Right atrium auricular region (tissue), 2 donors: ENCODE measurements at places on chromosomes 6 and 20.

GRCh38 chr20:36248836-36249235 is 12.6 kb downstream of the AAR2 start:
- H3K27me3 ChIP-seq, result no peaks in the 10 kb centered on the region
- H3K4me3 ChIP-seq, result no peak overlapping the region
- peaks cover 6% of the 10 kb centered on the region for H3K4me1 ChIP-seq
- peaks cover 56% of the 10 kb centered on the region for H3K36me3 ChIP-seq
- no peak overlapping the region for H3K27ac ChIP-seq

- no peaks in the 10 kb centered on the region for H3K4me1 ChIP-seq
- no peak overlapping the region for H3K27ac ChIP-seq
- DNase-seq, result no peak
- H3K27me3 ChIP-seq, result no peaks in the 10 kb centered on the region
Observed at GRCh38 chr20:13756551-13756950, 28.2 kb downstream of the ESF1 start.

GRCh38 chr20:62551407-62552323 is 75.9 kb upstream of the GATA5 start:
- H3K4me1 ChIP-seq, result peaks cover 51% of the 10 kb centered on the region
- H3K36me3 ChIP-seq, result peaks cover 53% of the 10 kb centered on the region
- H3K27ac ChIP-seq, result peak overlapping the region; percentile 92
- DNase-seq, result no peak

DNA sequence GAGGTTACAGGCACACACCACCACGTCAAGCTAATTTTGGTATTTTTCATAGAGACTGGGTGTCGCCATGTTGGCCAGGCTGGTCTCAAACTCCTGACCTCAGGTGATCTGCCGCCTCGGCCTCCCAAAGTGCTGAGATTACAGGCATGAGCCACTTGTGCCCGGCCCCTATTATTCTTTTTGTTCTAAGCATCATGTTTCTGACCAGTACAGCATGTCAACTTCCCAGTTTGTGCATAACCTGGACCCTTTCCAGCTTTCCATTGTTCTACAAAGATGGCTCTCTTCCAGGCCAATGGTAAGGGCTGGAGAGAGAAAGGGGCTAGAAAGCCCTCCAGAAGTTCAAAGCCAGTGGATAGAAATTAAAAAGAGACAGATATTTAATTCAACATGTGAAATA is 91.3 kb upstream of the TNFAIP3 start:
- H3K27me3 ChIP-seq, result no peaks in the 10 kb centered on the region
- no peak overlapping the region for H3K4me3 ChIP-seq
- H3K27ac ChIP-seq, result no peak overlapping the region
- no peaks in the 10 kb centered on the region for H3K4me1 ChIP-seq

DNA sequence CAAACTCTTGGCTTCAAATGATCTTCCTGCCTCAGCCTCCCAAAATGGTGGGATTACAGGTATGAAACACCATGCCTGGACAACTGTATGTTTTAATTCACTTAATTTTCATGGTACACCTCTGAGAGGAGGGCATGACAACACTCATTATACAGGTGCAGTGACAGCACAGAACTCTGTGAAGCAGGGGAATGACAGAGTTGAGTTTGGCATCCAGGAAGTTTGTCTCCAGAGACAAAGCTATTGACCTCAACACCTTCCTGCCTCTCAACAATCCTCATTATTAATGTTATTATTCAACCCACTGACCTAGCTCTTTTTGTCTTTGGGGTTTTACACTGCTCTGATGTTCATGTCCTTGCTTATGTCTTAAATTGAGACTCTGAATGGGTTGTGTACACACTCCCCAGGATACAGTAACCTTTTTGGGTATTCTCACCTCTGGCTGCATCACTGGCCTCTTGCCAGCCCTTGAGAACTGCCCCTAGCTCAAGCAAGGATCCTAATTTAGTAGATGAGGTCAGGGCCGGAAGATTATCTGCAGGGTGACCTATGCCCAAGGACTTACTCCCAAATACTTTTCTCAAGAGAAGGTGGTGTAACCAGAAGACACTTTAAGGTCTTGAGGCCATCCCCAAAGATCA is 13.0 kb upstream of the IER3 start:
- no peak for DNase-seq
- H3K27me3 ChIP-seq, result no peaks in the 10 kb centered on the region
- peaks cover 42% of the 10 kb centered on the region for H3K4me1 ChIP-seq
- H3K4me3 ChIP-seq, result no peak overlapping the region

DNA sequence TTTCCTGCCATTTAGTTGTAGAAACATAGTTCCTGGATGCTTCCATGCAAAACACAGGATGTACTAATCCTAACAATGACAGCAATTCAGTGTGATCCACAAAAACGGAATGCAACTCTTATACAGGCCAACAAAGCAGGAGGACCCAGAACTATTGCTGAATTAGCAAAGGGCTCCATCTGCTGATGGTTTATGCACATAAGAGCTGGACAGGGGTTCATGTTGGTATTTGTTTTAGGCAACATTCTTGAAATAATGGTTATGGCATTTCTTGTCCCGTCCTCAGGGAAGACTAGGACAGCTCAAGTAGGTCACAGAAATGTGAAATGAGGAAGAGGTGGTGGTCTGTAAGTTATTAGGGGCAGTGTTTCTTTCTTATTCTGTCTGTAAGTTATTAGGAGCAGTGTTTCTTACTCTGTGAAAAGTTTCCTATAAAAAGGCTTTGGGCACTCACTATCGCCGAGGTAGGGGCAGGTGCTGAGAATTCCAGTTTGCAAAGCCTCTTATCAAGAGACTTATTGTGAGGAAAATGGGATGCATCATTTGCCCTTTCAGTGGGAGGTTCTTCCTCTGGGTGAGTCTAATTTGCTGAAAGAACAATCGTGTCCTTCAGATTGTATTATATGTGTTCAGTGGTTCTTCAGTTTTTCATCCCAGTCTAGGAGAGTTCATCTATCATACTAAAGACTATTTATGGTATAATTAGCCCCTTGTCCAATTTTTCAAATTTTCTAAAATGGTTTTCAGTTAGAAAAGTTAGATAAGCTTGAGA is 171.1 kb downstream of the MCHR2 start:
- no peak overlapping the region for H3K27ac ChIP-seq
- no peak overlapping the region for H3K4me3 ChIP-seq
- no peaks in the 10 kb centered on the region for H3K4me1 ChIP-seq
- no peak for DNase-seq
- no peaks in the 10 kb centered on the region for H3K27me3 ChIP-seq

DNA sequence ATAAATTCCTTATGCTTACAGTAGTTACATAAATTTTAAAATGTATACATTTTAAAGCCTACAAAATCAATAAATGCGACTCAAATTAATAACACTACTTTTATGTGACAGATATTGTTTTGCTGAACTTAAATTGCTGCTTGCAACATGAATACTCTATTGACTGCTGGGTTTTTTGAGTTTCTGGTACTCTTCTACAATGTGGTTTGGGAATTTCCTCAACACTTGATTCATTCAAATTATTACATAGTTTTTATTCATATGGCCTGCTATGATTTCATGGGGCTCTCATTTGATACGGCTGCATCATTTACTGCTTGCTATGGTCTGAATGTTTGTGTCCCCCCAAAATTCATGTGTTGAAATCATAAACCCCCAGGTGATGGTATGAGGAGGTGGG is 2.3 kb upstream of the TXLNB start:
- no peak overlapping the region for H3K27ac ChIP-seq
- H3K4me3 ChIP-seq, result no peak overlapping the region
- no peaks in the 10 kb centered on the region for H3K36me3 ChIP-seq
- no peaks in the 10 kb centered on the region for H3K27me3 ChIP-seq

DNA sequence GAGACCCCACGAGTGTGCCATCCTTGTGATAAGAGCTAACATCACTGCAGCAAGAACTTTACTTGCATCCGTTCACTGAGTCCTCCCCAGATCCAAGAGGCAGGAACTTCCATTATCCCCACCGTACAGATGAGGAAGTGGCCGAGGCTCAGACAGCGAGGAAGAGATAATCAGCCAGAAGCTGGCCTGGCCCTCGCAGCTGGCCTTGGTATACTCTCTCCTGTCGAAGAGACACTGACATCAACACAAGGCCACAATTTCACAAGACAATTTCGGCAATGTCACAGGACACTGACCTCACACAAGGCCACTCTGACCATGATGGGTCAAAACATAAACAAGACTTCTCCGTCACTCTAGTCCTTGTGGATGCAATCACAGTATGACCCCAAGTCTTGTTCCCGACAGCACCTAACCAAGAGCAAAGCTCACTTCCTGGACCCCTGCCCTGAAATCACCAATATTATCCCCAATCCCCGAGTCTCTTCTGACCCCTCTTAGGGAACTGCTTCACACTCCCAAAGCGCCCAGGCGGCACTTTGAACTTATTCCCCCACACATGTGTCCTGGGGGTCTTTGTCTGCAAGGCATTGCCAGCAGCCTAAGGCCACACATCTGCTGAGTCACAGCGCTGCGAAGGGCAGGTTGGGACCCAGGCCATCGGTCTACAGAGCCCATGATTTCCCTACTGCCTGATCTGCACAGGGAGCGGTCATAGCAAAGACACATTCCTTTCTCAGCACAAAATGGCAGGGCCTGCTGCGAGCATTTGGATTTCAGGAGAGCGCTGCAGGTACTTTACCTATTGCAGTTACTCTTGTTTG is 14.8 kb upstream of the VAPB start:
- H3K4me3 ChIP-seq, result no peak overlapping the region
- no peaks in the 10 kb centered on the region for H3K4me1 ChIP-seq
- DNase-seq, result no peak
- H3K36me3 ChIP-seq, result no peaks in the 10 kb centered on the region
- H3K27me3 ChIP-seq, result no peaks in the 10 kb centered on the region

- no peak overlapping the region for H3K27ac ChIP-seq
- H3K4me1 ChIP-seq, result peaks cover 27% of the 10 kb centered on the region
- H3K4me3 ChIP-seq, result no peak overlapping the region
- DNase-seq, result no peak
Observed at GRCh38 chr6:132482581-132482980, 30.3 kb downstream of the STX7 start.

GRCh38 chr20:53706466-53707370 is 113.1 kb upstream of the ZNF217 start:
- no peak overlapping the region for H3K4me3 ChIP-seq
- no peaks in the 10 kb centered on the region for H3K4me1 ChIP-seq
- no peak for DNase-seq
- no peaks in the 10 kb centered on the region for H3K27me3 ChIP-seq
- H3K27ac ChIP-seq, result peak overlapping the region; percentile 3

- DNase-seq, result no peak
- no peak overlapping the region for H3K4me3 ChIP-seq
- peaks cover 28% of the 10 kb centered on the region for H3K4me1 ChIP-seq
- no peaks in the 10 kb centered on the region for H3K27me3 ChIP-seq
- peaks cover 8% of the 10 kb centered on the region for H3K36me3 ChIP-seq
- no peak overlapping the region for H3K27ac ChIP-seq
Observed at GRCh38 chr6:18395177-18395855, 8.2 kb downstream of the RNF144B start.

DNA sequence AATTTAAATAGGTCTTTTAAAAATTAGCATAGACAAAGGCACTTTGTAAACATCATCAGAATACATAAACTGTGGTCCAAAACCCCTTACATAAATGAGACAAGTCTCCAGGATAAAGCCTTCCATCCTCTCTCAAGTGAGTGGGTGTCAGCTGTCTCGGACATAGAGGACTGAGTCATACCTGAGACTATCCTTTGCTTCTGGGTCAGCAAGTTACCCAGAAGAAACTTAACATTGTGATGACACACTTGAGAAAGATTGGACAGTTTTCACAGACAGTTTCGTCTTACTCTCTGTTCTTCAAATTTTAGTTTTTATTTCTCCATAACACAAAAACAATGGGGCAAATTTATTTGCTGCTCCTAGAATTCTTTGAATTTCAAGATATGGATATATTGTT is 838.0 kb downstream of the DHX35 start:
- no peaks in the 10 kb centered on the region for H3K36me3 ChIP-seq
- H3K4me1 ChIP-seq, result peaks cover 7% of the 10 kb centered on the region
- H3K4me3 ChIP-seq, result no peak overlapping the region
- DNase-seq, result no peak
- H3K27ac ChIP-seq, result peak overlapping the region; percentile 30

DNA sequence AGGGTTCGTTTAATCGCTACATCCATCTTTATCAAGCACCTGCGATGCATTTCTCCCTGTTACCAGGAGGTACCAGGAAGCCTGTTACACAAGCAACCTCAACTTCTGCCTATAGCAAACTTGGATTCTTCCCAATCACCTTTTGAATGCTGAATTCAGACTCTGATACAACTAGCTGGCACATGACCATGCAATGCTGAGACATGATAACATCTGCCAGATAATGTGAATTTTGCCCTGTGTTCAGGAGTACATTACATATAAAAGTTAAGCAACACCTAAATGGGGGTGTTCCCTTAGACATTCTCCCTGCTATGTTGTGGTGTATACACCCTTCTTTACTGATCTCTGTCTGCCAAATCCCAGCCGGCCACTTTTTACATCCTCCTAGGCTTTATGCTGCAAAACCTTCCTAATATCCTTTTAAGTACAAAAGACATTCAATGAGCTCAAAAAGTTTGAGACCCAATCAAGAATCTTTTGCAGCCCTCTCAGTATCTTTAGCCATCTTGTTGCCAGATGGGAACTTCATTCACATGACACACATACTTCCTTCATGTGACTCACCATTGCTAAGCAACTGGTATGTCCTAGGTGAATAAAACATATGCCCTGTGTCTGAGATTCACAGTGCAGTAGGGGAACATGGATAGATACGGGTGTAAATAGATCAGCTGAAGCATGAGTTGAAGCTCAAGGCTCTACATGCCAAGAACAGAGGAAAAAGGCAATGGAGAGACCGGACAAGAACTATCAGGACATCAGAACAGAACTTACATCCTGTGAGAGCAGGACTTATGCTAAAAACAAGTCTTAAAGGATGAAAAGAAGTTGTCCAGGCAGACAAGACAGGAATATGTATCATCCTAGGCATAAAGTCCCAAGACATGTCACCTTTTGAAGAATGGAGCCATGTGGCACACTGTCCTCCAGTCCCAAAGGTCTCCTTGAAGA is 84.3 kb downstream of the ZHX3 start:
- DNase-seq, result no peak
- H3K27ac ChIP-seq, result peak overlapping the region; percentile 77
- H3K36me3 ChIP-seq, result no peaks in the 10 kb centered on the region
- H3K27me3 ChIP-seq, result no peaks in the 10 kb centered on the region

- H3K27ac ChIP-seq, result no peak overlapping the region
- no peak for DNase-seq
- no peak overlapping the region for H3K4me3 ChIP-seq
- no peaks in the 10 kb centered on the region for H3K4me1 ChIP-seq
Observed at GRCh38 chr20:57153238-57153905, 113.1 kb downstream of the BMP7 start.

- H3K27me3 ChIP-seq, result no peaks in the 10 kb centered on the region
- DNase-seq, result no peak
- no peak overlapping the region for H3K27ac ChIP-seq
- peaks cover 1% of the 10 kb centered on the region for H3K4me1 ChIP-seq
- H3K4me3 ChIP-seq, result no peak overlapping the region
Observed at GRCh38 chr6:148223424-148223842, 119.2 kb upstream of the SASH1 start.

DNA sequence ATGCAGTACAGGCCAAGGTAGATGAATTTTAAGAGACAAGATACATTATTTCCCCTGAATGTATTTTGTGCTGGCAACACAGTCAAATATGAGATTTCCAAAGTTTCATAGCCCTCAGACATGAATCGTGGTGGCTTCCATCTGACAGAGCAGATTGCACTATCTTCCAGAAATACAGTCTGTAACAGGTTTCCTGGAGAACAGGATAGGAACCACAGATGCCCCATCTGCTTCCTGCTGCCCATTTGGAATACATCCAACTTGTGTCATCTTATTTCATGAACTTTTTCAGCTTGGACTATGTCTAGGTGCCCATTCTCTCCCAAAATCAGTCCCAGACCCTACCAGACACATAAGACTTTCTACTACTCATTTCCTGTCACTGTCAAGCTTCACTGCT is 426.0 kb downstream of the KIF16B start:
- no peak overlapping the region for H3K4me3 ChIP-seq
- no peaks in the 10 kb centered on the region for H3K4me1 ChIP-seq
- H3K36me3 ChIP-seq, result no peaks in the 10 kb centered on the region
- no peak for DNase-seq
- no peaks in the 10 kb centered on the region for H3K27me3 ChIP-seq
